ENCODE measurements at places on chromosomes 6 and 20.
A peak's percentile ranks its signal among the peaks of the same experiment; 100 is the strongest.

GRCh38 chr20:46286977-46287376 is 21.3 kb downstream of the CDH22 start:
- no peak for DNase-seq

DNA sequence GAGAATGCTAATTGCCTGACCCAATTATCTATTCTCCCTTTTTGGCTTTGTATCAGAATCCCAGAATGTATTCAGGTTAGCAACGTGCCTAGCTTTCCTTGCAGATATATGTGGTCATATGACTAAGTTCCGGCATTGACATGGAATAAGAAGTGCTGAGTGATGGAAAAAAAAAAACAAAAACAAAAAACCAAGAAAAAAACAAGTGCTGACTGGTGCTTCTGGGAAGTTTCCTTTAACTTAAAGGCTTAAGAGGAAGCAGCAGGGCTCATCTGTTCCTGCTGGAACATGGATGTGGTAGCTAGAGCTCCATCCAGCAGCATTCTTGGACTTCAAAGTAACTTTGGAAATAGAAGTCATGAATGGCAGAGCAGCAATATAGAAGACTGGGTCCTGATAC is 10.4 kb upstream of the RPF2 start:
- no peak for DNase-seq

DNA sequence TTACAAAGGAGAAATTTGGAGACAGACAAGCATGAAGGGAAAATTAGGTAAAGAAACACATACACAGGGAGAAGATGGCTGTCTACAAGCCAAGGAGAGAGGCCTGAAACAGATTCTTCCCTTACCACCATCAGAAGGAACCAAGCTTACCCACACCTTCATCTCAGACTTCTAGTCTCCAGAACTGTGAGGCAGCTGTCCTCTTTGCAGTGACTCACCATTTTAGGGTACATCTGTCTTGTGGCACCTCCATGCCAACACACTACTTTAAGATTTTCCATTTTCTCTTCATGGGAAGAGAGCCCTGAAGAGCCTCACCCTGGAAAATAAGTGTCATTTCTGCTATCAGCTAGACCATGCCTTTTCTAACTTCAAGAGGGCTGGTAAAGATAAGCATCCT is 369.3 kb downstream of the FRK start:
- DNase-seq, result no peak

DNA sequence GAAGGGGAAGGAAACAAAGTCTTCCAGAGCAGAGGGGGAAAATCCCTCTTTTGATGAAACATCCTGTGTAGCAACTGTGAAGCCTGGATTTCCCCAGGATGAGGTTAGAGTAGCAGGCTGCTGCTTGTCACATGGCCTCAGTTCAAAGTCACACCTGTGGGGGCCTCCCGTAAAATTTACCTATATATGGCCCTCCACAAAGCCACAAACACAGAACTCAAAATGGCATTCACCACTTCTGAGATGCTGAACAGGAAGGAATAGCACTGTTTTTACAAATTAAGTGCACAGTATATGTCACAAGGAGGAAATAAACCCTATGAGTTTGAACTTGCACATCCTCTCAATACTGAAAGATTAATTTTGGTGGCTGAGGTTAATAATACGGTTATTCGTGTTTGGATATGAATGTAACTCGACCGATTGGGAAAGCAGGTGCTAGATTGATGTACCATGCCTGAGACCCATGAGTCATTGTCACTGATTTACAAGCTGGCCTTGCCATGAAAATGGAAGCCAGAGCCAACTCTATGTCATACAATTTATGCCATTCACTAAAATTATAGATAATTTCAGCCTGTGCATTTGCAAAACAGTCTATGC is 70.6 kb downstream of the SGK1 start:
- peak; percentile 19 for DNase-seq

DNA sequence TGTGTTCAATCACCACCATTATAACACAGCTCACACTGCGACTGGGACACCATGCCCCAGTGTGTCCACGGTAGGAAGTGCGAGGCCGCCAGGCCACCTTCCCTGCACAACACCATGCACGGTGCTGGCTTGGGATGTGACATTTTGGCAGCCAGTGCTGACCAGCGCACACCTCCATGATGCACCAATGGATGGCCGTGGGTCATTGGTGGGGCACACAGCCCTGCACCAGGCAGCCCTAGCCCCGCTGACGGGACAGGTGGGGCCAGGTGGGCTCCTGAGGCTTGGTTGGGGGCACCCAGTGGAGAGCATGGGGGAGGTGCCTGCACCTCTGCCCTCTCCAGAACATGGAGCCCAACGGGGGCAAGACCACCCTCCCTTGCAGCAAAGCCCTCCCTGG is 18.2 kb upstream of the FRMD1 start:
- DNase-seq, result no peak

DNA sequence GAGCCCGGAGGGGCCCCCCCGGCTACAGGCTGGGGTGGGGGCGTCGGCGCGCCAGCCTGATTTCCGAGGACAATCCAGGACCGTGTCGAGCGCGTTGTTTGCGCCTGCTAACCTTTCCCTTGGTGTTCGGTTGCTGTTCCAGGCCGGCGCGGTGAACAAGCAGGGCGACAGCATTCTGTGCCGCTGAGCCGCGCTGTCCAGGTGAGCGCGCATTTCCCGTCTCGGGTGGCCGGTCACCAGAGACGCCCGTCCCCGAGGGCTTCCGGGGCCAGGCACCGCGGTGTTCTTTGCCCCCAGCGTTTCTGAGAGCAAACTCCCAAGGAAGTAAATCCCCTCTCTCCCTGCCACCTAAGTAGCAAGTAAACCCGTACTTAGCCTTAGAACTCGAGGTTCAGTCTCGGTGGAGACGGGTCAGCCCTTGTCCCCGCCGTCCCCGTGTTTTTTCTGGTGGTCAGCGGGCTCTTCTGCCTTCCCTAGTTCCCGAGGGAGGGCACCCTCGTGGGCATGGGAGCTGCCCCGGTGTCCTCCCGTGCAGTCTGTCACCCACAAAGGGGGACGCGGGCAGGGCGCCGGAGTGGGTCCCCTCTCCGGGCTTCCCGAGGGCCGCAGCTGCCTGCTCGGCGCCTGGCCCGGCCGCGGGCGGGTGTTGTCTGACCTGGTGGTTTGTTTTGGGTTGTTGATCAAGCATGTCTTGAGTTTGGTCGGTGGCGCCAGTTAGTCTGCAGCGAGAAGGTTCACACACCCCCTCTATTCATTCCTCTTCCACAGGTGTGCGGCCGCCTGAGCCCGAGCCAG is 1.5 kb downstream of the ID4 start:
- no peak for DNase-seq

GRCh38 chr20:33091147-33091546 is 11.7 kb downstream of the BPIFB4 start:
- no peak for DNase-seq

DNA sequence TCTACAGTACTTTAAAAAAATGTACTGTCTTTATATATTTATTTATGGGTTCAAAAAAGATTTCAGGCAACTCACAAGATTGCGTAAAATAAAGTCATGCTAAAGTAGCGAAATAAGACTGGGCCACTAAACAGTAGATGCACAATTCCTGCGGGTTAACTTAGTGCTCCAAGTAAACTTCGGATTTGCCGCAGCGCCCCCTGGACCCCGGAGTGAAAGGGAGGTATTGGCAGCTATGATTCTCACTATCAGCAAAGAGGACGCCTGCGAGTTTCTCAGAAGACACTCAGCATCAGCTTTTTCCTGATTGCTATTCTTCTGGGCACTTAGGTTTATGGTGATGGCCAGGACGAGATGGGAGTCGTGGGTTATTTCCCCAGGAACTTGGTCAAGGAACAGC is 1.4 kb downstream of the OTOR start:
- no peak for DNase-seq

- DNase-seq, result no peak
Measured at GRCh38 chr6:3162067-3162497, 4.7 kb upstream of the TUBB2A start.

- DNase-seq, result no peak
Measured at GRCh38 chr20:20406306-20406705, 38.4 kb downstream of the INSM1 start.

DNA sequence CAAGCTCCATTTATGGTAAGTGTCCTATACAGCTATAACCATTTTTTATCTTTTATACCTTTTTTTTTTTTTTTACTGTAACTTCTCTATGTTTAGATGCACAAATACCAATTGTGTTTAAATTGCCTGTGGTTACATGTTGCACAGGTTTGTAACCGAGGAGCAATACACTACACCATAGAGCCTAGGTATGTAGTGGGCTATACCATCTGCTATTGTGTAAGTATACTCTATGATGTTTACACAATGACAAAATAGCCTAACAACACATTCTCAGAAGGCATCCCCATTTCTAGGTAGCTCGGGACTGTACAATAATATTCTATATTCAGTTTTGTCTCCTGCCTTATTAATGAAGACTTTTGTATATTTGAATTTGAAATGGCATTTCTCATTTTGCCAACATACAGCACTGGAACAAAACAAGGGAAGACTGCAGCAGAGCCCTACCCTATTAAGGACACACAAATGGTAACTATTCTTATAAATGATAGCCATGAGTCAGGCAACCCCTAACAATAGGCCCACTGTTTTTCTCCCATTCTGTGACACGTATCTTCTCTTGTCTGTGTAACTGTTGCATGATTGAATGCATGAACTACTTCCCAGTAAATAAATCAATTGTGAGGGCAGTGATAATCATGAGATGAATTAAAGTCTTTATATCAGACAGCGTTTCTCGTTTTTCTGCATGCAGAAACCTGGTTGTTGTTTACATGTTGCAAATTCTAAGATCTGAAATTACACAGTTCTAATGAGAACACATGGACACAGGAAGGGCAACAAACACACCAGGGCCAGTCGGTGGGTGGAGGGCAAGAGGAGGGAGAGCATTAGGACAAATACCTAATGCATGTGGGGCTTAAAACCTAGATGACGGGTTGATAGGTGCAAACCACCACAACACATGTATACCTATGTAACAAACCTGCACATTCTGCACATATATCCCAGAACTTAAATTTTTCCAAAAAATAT is 173.9 kb downstream of the EPM2A start:
- no peak for DNase-seq

- no peak for DNase-seq
Measured at GRCh38 chr6:11462742-11463397, 74.7 kb upstream of the TMEM170B start.

DNA sequence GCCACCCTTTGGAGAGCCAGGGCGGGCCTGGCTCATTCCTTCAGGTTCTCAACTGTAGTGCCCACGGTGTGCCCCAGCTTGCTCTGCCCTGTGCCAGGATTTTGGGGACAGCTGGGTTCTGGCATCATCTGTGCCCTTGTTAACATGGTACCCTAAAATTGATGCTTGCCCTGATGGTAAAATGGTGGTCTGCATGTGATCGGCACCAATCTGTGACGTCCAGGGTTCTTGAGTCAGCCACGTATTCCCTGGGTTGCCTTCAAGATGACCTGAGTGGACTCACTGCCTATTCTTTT is 31.2 kb upstream of the APCDD1L start:
- no peak for DNase-seq

DNA sequence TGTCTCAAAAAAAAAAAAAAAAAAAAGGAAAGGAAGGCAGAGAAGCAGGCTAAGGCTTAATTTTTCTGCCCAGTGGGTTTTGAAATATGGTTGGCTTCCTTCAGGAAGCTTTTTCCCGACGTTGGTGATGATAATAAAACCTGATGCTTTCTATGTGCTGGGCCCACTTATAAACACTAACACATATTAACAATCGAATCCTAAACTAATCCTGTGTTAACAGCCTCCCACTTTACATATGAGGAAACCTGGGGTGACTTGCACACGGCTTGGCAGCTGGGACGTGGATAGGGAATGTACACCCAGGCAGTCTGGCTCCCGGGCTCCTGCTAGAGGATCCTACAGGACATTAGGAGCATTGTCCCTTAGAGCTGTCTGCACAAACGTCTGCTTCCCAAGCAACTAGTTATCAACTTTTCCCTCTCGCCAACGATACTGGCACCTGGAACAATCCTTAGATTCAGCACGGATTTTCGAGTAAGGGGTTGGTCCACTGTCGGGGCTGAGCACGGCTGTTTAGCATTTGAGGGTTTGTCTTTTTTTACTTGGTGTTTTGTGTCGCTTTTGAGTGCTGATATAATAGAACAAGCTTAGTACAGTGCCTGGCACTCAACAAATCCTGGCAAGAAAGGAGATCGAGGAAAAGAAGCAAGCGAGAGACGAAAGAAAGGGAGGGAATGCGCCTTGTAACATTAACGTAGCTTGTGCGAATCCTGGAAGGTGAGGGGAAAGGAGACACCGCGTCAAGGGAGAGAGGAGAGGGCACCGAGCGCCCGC is 622 bp upstream of the KIZ start:
- DNase-seq, result no peak

DNA sequence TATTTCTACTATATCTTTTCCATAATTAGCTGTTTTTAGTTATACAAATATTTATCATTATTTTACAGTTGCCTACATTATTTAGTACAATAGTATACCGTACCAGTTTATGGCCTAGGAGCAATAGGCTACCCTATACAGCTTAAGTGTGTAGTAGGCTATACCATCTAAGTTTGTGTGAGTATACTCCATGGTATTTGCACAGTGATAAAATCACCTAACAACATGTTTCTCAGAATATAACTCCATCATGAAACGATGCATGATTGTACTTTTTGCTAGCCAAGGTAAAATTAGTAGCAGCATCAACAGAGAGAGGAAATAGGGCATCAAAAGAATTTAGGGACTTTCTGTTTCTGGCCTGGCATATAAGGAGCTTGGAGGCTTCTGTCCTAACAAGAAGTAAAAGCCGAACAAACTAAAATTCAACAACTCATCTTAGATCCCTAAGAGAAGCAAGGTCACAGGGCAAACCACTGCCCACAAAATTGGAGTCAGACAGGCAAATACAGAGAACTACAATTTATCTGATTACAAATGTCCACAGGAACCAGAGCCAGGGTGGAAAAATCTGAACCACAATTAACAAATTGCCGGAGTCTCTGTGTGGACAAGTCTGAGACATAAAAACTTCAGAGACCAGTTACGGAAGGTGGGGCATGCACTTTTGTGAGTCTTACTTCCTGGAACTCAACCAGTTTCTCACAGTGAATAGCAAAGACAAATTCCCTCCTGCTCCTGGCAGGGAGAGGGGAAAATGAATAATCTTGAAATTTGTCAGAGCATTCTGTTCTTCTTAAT is 671.4 kb downstream of the RFPL4B start:
- no peak for DNase-seq
